ENCODE measurements at places on chromosomes 6 and 20.

GRCh38 chr20:60558486-60558885, 600.3 kb downstream of the CDH26 start:
- no peak for DNase-seq

- no peak for DNase-seq
Observed at GRCh38 chr6:16355699-16356446, 117.5 kb downstream of the GMPR start.

- no peak for DNase-seq
Observed at GRCh38 chr6:8180327-8181159, 78.2 kb upstream of the EEF1E1 start.

GRCh38 chr20:38065764-38066375, 32.3 kb downstream of the RPRD1B start:
- DNase-seq = no peak

- DNase-seq = no peak
Observed at GRCh38 chr6:149405823-149406765, 6.0 kb downstream of the SUMO4 start.

GRCh38 chr6:121506761-121507754, 71.6 kb downstream of the GJA1 start:
- DNase-seq = no peak

- DNase-seq = no peak
Observed at GRCh38 chr6:25623065-25623464, 28.9 kb upstream of the SCGN start.

DNA sequence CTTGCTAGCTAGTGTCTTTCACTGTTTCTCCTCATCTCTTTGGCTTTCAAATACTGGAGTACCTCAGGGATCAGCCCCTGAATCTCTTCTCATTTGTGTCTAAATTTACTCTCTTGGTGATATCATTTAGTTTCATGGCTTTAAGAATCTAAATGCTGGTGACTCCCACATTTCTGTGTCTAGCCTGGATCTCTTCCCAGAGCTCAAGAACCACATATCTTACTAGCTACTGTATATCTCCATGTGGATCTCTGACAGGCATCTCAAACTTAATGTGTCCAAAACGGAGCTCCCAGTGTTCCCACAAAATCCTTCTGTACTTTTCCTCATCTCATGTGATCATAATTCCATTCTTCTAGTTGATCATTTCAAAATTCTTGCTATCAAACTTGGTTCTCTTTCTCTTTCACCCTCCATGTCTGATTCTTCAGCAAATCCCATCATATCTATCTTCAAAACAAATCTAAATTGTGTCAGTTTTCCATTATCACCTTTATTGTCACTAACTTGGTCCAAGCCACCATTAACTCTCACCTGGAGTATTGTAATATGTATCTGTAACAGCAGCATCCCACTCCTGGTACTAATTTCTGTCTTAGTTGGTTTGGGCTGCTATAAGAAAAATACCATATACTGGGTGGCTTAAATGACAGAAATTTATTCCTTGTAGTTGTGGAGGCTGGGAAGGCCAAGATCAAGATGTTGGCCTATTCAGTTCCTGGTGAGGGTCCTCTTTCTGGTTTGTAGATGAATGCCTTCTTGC, 45.9 kb downstream of the CCDC170 start:
- no peak for DNase-seq

DNA sequence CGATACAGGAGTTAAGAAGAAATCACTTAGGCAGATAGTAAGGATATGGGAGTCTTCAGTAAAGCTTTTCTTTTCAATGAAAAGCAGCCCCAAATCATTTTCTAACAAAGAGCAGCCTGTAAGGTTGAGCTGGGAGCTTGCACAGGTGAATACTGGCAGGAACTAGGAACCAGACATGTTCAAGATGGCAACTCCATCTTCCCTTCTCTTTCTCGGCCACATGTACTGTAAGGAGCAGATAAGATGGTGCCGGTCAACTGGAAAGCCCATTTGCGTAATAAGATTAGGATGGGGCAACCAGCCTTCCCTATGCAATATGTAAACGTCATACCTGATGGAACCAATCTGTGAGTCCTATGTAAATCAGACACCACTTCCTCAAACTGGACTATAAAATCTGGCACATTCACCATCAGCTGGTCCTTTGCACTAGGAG, 46.2 kb upstream of the RNGTT start:
- no peak for DNase-seq

DNA sequence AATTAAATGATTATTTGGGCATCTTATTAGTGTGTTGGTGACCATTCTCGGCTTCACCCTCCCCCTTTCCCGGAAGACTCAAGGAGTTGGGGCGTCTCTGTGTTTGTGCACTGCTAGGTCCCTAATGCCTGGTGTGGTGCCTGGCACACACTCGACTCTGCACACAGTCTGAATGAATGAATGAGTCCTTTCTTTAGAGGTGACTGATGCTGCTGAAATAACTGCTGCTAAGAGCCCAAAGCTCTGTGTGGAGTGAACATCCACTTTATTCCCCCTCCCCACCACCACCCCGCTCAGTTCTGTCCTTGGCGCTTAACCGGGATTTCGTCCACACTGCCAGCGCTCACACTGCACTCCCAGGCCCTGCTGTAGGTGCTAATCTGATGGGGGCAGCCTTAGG, 1.2 kb upstream of the PHACTR3 start:
- no peak for DNase-seq

DNA sequence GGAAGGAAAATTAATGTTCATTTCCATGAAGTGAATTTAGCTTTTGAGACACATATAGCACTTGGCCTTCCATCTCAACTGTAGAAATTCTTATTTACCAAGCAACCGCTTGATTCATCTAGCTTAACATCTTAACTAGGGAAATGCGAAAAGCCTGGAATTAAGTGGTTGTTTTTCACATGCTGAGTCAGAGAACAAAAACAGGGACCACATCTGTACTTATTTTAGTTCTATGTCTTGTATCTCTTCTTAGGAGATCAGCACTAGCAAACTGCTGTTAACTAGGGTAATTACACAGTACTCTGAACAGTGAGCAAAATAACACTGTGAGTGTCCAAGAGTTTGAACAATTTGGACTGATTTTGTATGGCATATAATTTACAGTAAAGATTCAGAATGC, 590.9 kb upstream of the NRSN1 start:
- DNase-seq = no peak

DNA sequence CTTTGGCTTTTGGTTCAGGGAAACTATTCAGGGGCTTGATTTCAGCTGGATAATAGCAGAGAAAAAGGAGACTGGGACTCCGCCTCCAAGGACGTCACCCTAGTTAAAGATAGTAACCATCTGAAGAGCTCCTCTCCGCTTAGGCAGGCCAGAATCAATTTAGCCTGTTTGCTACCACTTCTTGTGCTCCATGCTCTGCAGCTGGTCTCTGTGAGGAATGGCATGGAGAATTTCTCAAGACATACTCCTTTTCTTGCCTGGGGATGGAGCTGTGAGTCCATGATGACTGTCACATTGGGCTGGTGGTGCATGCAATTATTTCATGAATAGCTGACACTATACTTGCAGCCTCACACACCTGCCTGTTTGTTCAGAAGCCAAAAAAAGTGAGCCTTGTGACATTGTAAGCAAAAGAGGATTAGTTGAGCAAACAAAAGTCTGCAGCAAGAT, 61.4 kb downstream of the TXLNB start:
- no peak for DNase-seq

DNA sequence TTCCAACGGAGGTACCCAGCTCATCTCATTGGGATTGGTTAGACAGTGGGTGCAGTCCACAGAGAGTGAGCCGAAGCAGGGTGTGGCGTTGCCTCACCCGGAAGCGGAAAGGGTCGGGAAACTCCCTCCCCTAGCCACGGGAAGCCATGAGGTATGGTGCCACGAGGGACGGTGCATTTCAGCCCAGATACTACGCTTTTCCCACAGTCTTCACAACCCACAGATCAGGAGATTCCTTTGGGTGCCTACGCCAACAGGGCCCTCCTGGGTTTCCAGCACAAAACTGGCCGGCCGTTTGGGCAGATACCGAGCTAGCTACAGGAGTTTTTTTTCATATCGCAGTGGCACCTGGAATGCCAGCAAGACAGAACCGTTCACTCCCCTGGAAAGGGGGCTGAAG, 46.9 kb downstream of the STXBP5 start:
- DNase-seq = no peak

GRCh38 chr20:47421076-47421475, 64.6 kb upstream of the ZMYND8 start:
- no peak for DNase-seq

DNA sequence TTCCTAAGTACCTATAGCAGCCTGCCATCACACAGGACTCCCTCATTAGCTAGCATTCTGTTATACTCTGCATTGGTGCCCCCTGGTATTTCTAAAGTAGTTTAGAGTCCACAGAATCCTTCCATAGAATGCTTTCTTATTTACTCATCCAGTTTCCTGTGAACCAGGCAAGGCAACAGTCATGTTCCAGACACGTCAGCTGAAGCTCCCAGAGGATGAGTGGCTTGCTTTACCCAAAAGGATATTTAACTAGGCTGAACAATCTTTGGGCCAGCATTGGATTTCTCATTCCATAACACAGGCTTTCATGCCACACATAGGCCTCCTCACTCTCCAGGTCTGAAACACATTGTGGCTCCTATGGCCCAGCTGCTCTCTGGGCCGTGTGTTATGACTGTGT, 203.8 kb upstream of the MAP3K7 start:
- DNase-seq = no peak

GRCh38 chr6:18101873-18102272, 20.6 kb downstream of the NHLRC1 start:
- no peak for DNase-seq

- no peak for DNase-seq
Observed at GRCh38 chr20:36624068-36624943, 18.7 kb downstream of the RAB5IF start.

DNA sequence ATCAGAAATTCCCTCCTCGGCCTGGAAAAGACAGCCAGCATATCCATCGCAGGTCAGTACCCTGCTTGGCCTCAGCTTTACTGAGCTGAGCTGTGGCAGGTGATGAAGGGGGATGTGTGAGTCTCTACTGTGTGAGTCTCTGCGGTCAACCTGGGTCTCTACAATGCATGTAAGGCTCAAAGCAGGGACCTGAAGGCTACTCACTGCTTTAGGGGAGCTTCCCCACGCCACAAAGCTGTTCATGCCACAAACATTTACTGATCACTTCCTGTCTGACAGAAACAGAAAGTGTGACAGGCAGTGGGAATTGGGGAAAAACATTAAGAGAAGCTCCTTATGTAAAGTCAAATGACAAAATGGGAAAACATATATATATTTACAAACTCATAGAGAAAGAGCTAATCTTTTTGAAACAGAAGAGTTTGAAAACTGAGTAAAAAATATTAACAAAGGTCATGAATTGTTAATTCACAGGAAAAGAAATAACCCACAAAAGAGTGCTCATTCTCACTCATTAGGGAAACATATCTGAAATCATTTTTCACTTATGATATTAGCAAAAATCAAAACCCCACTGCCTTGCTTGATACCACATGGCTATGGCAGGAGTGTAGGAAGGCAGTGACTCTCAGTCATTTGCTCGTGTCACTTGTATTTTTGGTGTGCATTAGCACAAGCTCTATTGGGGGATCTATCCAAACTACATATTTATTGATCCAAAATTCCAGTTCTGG, 5.8 kb downstream of the BTN3A3 start:
- DNase-seq = no peak

DNA sequence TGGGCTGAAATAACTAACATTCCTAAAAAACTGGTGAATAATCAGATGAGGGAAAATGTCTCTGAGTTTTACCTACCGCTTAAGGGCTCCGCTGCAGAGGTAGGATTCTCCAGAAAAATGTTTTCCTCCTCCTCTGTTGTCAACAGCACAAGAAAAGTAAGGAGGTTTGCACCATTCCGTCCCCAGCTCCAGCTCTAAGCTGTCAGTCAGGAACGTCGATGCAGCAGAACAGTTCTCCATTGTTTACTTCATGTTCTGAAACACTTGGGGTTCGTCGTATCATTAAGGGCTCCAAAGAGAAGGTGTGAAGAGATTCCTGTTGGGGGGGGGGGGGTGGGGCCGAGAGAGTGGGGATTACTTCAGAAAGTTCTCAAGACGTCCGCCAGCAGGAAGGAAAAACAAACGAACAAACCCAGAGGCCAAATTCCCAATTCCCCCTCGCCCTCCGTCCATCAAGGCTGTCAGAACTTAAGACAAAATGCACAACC, 734 bp downstream of the MMS22L start:
- no peak for DNase-seq

DNA sequence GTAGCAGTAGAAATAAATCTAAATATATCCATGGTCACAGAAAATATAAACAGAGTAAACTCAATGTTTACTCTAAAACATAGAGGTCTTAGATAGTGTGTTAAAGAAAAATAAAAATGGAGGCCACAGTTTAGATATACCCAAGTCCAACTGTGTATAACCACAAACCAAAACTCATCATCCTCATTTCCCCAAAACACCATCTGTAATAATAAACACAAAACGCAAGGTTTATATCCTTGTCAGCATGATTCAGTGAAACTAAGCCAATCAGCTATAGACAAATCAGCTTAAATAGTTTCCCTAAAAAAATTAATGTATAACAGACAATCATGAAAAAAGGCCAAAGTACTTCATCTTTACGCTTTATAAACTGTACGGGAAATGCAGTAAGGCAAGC, 2.7 kb upstream of the HACE1 start:
- no peak for DNase-seq

GRCh38 chr6:87220997-87221396, 65.6 kb downstream of the ZNF292 start:
- no peak for DNase-seq

DNA sequence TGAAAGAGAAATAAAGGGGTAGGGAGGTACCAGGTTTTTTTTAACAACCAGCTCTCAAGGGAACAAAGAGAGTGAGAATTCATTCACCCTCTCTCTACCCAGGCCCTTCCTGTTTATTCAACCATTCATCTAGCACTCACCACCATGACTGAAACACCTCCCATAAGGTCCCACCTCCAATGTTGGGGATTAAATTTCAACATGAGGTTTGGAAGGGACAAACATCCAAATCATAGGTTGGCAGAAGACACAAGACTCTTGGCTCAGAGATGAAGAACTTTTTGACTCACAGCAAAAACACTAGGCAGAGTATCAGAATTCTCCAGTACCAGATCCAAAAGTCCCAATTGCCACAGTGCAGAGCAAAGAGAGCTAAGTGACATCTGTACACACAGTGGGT, 186.3 kb downstream of the EDN1 start:
- DNase-seq = no peak

DNA sequence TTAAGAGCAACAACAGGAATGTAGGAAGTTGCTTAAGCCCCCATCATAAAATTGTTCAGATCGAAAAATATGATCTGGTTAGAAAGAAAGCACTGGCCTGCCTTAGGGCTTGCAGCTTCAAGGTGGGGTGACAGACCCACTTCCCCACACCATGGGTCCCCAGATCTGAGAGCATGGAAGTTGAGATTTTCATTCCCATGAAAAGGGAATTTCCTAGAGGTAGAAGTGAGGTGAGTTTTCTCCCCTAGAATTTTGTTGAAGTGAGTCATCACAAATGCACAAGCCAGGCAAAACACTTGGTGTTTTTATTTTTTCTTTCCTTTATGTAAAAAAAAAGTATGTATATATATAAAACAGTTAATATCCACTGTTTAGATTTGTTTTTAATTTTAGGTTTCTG, 213.6 kb upstream of the SUPT3H start:
- DNase-seq = no peak

GRCh38 chr6:77034161-77034560, 429.1 kb downstream of the HTR1B start:
- DNase-seq = no peak

All from stimulated activated CD4-positive, alpha-beta T cell treated with anti-CD3 and anti-CD28 coated beads, Interleukin-12 subunit alpha, Interleukin-12 subunit beta, amount 100 ng/mL, for 48 hours (primary cell).